ENCODE measurements at places on chromosomes 11 and 22.

DNA sequence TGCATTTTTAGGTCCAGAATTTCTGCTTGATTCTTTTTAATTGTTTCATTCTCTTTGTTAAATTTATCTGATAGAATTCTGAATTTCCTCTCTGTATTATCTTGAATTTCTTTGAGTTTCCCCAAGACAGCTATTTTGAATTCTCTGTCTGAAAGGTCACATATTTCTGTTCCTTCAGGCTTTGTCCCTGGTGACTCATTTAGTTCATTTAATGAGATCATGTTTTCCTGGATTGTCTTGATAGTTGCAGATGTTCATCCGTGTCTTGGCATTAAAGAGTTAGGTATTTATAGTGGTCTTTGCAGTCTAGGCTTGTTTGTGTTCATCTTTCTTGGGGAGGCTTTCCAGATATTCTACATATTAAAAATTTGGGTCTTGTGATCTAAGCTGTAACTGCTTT lies 694.8 kb upstream of the CCDC179 start:
- H3K4me1 ChIP-seq = no peaks in the 10 kb centered on the region
- no peaks in the 10 kb centered on the region for H3K36me3 ChIP-seq
- no peaks in the 10 kb centered on the region for H3K27me3 ChIP-seq
- no peak overlapping the region for H3K27ac ChIP-seq
- H3K4me3 ChIP-seq = no peak overlapping the region
- no peak for DNase-seq

DNA sequence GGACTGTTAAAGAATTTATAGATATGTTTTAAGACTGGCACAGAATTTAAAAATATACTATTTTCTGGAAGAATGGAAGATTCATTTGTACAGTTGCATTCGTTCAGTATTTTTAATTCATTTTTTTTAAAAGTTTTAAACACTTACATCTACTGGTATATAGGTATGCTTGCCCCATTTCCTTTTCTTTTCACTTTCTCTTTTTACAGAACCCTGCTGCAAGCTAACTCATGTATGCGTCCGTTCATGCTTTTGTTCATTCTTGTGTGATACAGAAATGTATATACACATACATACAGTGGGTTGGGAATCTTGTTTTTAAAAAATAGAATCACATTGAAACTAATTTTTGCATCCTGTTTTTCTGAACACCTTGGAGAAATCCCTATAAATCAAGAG lies 31.0 kb downstream of the PACS1 start:
- H3K4me3 ChIP-seq = peak overlapping the region; percentile 70
- no peaks in the 10 kb centered on the region for H3K27me3 ChIP-seq
- H3K36me3 ChIP-seq = peaks cover 13% of the 10 kb centered on the region
- H3K4me1 ChIP-seq = peaks cover 67% of the 10 kb centered on the region

DNA sequence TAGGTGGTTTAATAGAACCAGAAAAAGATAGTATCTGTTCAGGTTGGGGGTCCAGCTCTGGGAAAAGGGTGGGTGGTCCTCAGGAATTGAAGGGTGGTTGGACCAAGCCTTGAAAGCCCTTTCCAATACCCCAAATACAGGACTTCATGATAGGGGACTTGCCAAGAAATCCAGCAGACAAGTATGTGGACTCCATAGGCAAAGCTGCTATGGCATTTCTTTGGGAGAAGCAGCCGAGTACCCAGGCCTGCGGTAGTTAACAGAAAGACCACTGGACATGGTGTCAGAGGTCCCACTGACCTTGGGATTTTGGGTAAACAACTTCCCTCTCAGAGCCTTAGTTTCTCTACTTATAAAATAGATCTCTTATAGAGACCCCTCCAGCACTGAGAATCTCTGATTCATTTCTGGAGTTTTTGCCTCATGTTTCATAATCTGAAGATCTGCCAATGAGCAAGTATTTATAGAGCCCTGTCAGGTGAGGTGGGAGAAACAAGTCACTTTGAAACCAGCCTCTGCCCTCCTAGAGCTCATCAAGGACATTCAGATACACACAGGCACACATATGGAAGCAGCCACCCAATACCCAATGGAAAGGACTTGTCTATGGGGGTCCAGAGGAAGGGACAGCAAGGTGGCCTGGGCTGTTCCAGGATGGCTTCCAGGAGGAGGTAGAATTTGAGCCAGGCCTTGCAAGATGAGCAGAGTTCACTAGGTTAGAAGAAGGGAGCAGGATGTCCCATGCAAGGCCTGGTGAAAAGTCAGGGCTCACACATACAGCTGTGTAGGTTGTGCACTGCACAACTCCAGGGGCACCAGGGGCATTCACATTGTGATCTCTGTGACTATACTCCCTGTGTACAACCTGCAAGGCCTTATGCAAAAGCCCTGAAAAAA lies 31.0 kb upstream of the ACCSL start:
- H3K4me3 ChIP-seq = no peak overlapping the region
- H3K27ac ChIP-seq = no peak overlapping the region
- DNase-seq = no peak
- peaks cover 3% of the 10 kb centered on the region for H3K27me3 ChIP-seq
- H3K4me1 ChIP-seq = no peaks in the 10 kb centered on the region
- no peaks in the 10 kb centered on the region for H3K36me3 ChIP-seq

DNA sequence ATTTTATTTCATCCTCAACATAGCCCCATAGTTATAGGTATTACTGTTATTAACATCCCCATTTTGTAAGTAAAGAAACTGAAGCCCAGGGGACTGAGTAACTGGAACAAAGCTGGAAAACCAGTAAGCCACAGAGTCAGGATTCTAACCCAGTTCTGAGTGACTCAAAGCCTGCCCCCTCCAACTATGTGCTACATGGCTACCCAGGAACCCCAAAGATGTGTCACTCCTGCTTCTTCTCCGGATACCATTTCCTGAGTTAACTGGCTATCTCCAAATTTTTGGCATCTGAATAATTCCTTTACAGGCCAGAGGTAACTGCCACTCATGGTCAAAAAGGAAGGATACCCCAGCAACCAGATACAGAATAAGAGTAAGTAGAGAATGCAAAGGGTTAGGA lies 43.6 kb downstream of the TENM4 start:
- H3K4me3 ChIP-seq = no peak overlapping the region
- no peak overlapping the region for H3K27ac ChIP-seq
- peaks cover 6% of the 10 kb centered on the region for H3K4me1 ChIP-seq
- H3K36me3 ChIP-seq = no peaks in the 10 kb centered on the region
- DNase-seq = no peak

GRCh38 chr11:130452176-130452575 lies 3.7 kb downstream of the ADAMTS15 start:
- no peak overlapping the region for H3K4me3 ChIP-seq
- no peaks in the 10 kb centered on the region for H3K36me3 ChIP-seq
- no peak overlapping the region for H3K27ac ChIP-seq
- DNase-seq = no peak
- peaks cover 40% of the 10 kb centered on the region for H3K27me3 ChIP-seq
- peaks cover 10% of the 10 kb centered on the region for H3K4me1 ChIP-seq

DNA sequence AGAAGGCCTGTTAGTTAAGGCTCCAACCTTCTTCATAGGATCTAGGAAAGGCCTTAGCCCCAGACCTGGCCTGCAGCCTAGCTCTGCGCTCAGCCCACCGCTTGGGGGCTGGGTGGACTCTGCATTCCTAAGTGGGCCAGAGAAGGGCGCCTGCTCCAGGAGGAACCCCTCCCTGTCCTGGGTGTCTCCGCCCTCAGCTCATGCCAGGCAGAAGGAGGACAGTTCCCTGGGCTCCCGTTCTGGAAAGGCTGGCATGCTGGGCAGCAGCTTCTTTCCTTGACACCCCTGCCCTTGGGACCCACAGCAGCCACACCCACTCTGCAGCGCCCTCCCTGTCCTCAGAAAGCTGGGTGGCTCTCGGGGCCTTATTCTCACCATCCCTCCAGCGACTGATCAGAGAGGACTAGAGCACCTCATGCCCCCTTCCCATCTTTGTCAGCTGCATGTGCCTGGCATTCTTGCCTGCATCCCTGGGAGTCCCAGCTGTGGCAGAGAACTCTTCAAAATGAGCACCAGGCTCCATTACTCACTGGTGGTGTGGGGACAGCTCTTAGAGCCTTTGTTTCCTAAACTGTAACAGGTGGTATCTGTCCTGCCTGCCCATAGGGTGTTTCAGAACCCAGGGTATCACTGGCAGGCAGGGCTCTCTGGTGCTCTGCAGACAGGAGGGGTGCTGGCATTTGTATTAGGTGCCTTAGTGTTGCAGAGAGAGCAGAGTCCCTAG lies 20.3 kb upstream of the MYRF start:
- H3K4me1 ChIP-seq = peaks cover 4% of the 10 kb centered on the region
- H3K27ac ChIP-seq = no peak overlapping the region
- no peaks in the 10 kb centered on the region for H3K36me3 ChIP-seq
- DNase-seq = no peak

DNA sequence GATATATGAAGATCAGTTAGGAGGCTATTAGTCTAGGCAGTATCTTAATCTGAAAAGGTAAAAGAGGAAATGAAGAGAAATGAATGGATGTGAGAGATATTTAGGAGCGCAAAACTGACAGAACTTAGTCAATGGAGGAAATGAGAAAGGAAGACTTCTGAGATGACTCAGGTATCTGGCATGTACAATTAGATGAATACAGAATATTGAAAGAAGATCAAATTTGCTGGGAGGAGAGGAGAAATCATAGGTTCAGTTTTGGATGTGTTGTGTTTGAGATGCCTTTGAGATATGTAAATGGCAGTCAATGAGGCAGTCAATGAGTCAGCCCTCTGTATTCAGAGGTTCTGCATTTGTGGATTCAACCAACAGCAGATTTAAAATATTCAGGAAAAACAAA lies 42.9 kb upstream of the GAB2 start:
- H3K27me3 ChIP-seq = no peaks in the 10 kb centered on the region
- DNase-seq = no peak
- peaks cover 30% of the 10 kb centered on the region for H3K4me1 ChIP-seq

GRCh38 chr11:92846491-92847125 lies 122.8 kb upstream of the MTNR1B start:
- H3K27me3 ChIP-seq = no peaks in the 10 kb centered on the region
- H3K4me3 ChIP-seq = no peak overlapping the region
- no peaks in the 10 kb centered on the region for H3K36me3 ChIP-seq
- no peaks in the 10 kb centered on the region for H3K4me1 ChIP-seq

- no peak for DNase-seq
- H3K27ac ChIP-seq = no peak overlapping the region
- H3K36me3 ChIP-seq = no peaks in the 10 kb centered on the region
- no peaks in the 10 kb centered on the region for H3K4me1 ChIP-seq
- H3K4me3 ChIP-seq = no peak overlapping the region
- H3K27me3 ChIP-seq = peaks cover 18% of the 10 kb centered on the region
Observed at GRCh38 chr22:38882972-38883622, 11.1 kb upstream of the CBX6 start.

- DNase-seq = no peak
- H3K36me3 ChIP-seq = peaks cover 38% of the 10 kb centered on the region
- peaks cover 44% of the 10 kb centered on the region for H3K4me1 ChIP-seq
- no peak overlapping the region for H3K4me3 ChIP-seq
- no peaks in the 10 kb centered on the region for H3K27me3 ChIP-seq
Observed at GRCh38 chr11:108732395-108732794, 67.5 kb downstream of the DDX10 start.

GRCh38 chr22:48180631-48181030 lies 1418.2 kb downstream of the TBC1D22A start:
- DNase-seq = no peak
- no peaks in the 10 kb centered on the region for H3K36me3 ChIP-seq
- H3K4me1 ChIP-seq = no peaks in the 10 kb centered on the region

GRCh38 chr22:47260551-47260950 lies 498.1 kb downstream of the TBC1D22A start:
- no peak overlapping the region for H3K4me3 ChIP-seq
- no peak for DNase-seq
- H3K36me3 ChIP-seq = no peaks in the 10 kb centered on the region
- no peaks in the 10 kb centered on the region for H3K27me3 ChIP-seq
